ENCODE measurements at places on chromosomes 3 and 15. TPM values are rescaled to one million over a fixed set of nuclear protein-coding genes. Genes with fewer than 3 reads are reported as not detected.
A peak's percentile ranks its signal among the peaks of the same experiment; 100 is the strongest.

The SNURF gene
- 23.3 TPM for total RNA-seq

The GHSR gene
- not detected for total RNA-seq

The MAP1A gene
- 7.8 TPM for total RNA-seq

DNA sequence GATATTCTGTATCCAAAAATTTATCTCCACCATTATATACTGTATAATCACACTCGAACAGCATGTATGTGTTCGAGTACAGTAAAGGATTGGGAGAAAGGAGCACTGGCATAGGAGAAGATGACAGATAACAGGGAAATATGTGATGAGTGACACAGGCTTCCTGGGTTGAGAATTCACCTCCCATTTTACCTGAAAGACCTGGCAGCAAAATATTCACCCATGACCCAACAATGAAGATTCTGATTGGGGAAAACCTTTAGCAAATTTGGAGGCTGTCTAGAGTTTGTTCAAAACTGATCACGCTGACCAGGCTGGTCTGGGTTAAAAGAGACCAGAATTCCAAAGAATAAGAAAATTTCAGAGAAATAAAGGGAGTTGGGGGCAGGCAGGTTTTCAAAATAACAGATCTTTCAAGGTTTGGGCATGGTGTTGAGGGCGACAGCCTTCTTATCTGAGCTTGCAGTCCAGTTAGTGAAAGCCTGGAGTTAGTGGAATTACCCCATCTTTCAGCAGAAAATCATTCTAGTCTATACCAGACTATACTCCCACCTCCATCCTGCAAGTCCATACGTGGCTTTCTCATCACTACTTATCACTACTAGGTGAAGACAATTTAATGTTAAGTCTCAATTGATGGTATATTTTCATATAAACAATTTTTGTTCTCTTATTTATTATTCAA, 42.8 kb upstream of the RSL24D1 start:
- no peak overlapping the region for H3K4me3 ChIP-seq
- DNase-seq, result no peak
- peaks cover 49% of the 10 kb centered on the region for H3K36me3 ChIP-seq
- peaks cover 86% of the 10 kb centered on the region for H3K4me1 ChIP-seq

DNA sequence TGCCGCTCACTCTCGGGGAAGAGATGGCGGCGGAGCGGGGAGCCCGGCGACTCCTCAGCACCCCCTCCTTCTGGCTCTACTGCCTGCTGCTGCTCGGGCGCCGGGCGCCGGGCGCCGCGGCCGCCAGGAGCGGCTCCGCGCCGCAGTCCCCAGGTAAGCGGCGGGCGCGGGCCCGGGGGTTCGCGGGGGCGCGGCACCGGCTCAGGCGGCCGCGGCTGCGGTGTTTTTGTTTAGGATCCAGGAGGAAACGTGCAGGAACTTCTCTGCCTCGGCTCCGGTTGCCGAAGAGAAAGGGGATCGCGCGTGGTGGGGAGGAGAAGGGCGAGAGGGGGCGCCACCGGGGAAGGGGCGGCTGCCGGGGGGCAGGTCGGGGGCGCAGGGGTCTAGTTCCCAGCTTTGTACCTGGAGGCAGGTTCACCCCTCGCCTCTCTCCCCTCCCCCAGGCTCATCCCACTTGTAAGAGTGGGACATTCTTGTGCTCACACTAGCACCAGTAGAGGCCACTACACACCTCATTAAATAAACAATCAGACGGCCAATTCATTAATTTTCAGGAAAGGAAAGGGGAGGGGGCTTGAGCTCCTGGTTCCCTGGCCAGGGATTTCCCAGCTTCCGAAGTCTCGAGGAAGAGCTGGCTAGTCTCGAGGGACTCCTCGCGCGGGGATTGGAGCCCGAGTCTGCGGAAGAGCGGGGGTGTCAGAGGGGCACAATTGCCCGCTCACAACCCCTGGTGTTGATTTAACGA, 562 bp downstream of the NEO1 start:
- H3K4me3 ChIP-seq, result peak overlapping the region; percentile 74
- peaks cover 12% of the 10 kb centered on the region for H3K4me1 ChIP-seq
- no peaks in the 10 kb centered on the region for H3K36me3 ChIP-seq

DNA sequence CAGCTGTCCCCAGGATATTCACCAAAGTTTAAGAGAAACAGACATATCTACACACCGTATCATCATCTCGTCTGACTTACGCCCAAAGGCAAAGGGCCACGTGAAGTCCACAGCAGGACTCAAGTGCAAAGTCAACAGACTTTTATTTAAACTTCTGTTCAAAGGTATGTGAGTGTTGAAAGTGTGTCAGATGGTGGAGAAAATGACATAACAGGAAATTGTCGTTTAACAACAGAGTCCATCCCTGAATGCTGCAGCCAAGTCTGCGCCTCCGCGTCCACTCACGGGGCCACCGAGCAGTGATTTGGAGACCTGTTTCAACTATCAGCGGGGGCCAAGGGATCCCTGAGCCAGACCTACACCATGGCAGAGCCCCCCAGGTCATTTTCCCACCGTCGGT, 165.6 kb downstream of the XXYLT1 start:
- no peak overlapping the region for H3K4me3 ChIP-seq
- peaks cover 16% of the 10 kb centered on the region for H3K4me1 ChIP-seq
- no peak overlapping the region for H3K27ac ChIP-seq
- no peaks in the 10 kb centered on the region for H3K27me3 ChIP-seq

DNA sequence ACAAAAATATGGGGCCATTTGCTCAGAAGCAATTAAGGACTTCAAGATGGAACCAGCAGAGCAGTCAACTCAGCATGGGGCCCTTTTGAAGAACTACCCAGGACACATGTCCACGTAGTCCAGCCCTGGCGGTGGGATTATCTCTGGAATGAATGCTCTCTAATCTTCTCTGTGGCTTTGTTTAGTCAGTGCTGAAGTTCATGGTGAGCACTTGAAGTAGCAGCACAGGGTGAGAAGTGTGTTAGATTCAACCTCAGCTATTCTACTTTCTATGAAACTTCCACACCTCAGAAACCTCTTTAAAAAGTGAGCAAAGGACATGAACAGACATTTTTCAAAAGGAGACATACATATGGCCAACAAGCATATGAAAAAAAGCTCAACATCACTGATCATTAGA, 74.4 kb downstream of the THRB start:
- DNase-seq, result no peak
- no peak overlapping the region for H3K27ac ChIP-seq
- no peaks in the 10 kb centered on the region for H3K36me3 ChIP-seq
- no peaks in the 10 kb centered on the region for H3K4me1 ChIP-seq

DNA sequence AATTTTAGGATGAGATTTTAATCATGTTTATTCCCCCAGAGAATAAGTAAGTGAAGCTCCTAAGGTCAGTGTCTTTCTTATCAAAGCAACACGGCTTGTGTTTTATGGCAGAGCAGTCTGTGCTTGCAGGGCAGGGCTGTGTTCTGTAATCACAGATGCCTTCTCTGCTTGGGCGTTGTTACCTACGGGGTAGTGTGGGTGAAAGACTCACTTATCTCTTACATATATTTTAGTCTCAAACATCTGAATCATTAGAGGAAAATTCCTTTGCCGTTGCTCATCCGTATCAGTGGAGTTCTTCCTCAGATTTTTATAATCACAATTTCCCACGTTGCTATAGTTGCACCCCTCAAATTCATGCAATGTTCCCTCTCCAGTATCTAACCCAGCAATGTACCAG, 271.7 kb upstream of the MEIS2 start:
- DNase-seq, result no peak
- no peaks in the 10 kb centered on the region for H3K4me1 ChIP-seq
- no peaks in the 10 kb centered on the region for H3K27me3 ChIP-seq
- H3K4me3 ChIP-seq, result no peak overlapping the region

- no peak overlapping the region for H3K27ac ChIP-seq
- H3K4me1 ChIP-seq, result no peaks in the 10 kb centered on the region
- no peaks in the 10 kb centered on the region for H3K27me3 ChIP-seq
- H3K4me3 ChIP-seq, result no peak overlapping the region
- no peak for DNase-seq
Measured at GRCh38 chr3:175486255-175486654, 627.1 kb downstream of the NAALADL2 start.

DNA sequence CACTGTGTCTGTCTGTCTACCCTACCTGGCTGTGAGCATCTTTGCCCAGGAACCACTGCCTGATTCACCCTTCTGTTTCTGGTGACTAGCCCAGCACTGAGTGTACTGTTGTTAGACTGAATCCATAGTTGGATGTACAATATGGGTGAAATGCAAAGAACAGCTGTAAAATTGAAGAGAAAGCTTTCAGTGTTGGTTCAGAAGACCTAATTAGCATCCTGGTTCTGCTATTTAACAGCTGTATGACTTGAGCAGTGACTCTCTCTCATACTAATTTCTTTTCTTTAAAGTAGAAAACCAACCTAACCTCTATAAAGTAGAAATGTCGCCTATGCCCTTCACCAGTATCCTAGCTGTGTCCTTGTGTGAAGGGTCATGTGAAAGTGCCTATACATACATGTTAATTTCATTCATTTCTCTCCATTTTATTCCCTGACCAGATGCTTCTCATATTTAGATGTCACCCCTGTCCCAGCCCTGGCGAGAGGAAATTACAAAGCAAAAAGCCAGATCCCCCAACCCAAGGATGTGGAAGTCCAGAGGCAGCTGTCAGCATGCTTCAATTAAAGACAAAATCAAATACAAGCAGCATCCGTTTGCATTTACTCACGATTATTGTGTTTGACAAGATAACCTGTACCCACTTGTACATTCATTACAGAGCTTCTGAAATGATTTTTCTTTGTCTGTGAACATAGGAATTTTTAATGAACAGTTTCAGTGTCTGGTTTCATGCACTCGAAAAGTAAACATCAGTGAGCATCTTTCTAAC, 305.7 kb upstream of the ICE2 start:
- no peaks in the 10 kb centered on the region for H3K27me3 ChIP-seq
- H3K27ac ChIP-seq, result no peak overlapping the region
- H3K4me3 ChIP-seq, result no peak overlapping the region
- no peak for DNase-seq
- no peaks in the 10 kb centered on the region for H3K36me3 ChIP-seq
- H3K4me1 ChIP-seq, result peaks cover 22% of the 10 kb centered on the region

DNA sequence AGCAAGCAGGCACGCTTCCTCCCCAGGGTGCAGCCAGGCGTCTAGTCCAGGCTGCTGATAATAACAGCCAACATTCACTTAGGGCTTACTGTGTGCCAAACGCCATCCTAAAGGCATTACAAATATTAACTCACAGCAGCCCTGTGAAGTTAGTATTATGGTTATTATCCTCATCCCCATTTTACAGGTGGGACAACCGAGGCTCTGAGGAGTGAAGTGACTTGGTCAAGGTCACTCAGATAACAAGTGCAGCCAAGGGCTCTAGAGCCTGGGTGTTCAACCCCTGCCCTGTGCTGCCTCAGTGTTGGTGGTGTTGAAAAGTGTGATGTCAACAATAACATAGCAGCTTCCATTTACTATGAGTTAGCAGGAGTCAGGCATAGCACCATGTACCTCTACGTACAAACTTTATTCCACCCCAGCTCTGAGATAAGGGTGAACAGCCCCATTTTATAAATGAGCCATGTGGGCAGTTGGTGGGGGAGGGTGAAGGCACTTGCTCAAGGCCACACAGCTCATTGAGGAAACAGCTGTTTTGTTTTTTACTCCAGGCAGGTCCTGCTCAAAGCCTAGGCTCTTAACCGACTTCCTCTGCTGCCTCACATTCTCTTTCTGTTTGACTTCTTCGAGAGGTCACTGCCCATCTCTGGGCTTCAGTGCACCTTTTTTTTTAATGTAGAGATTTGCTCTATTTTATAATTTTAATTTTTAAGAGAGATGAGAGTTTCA, 24.0 kb upstream of the TRH start:
- peaks cover 2% of the 10 kb centered on the region for H3K27me3 ChIP-seq
- H3K4me3 ChIP-seq, result no peak overlapping the region
- no peak overlapping the region for H3K27ac ChIP-seq
- no peaks in the 10 kb centered on the region for H3K4me1 ChIP-seq

DNA sequence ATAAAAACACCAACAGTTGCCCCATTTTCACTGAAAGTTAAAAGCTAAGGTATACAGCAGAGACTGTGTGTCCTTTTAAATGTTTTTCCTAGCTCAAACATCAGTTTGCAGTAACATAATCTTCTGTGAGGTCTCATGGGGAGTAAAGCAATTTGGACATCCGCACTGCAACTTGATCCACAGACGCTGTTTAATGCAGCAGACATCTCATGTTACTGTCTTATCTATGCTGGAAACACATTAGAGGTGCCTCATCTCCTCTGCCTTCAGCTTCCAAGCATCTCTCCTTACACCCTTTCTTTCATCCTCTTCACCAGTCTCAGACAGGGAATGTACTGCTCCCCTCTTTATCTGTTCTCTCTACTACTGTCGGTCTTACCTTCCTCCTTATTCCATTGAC, 53.7 kb upstream of the ATP11B start:
- peaks cover 24% of the 10 kb centered on the region for H3K27me3 ChIP-seq
- H3K27ac ChIP-seq, result no peak overlapping the region
- DNase-seq, result no peak
- no peaks in the 10 kb centered on the region for H3K36me3 ChIP-seq

- H3K36me3 ChIP-seq, result peaks cover 63% of the 10 kb centered on the region
- peaks cover 59% of the 10 kb centered on the region for H3K4me1 ChIP-seq
- peak overlapping the region; percentile 53 for H3K27ac ChIP-seq
- DNase-seq, result no peak
- H3K4me3 ChIP-seq, result peak overlapping the region; percentile 29
- no peaks in the 10 kb centered on the region for H3K27me3 ChIP-seq
Measured at GRCh38 chr3:197953325-197953724, 3.3 kb downstream of the RPL35A start.

Measured in activated CD8-positive, alpha-beta memory T cell treated with anti-CD3 and anti-CD28 coated beads, Interleukin-2, amount 10 ng/mL, durations not matched to agents 7 days and 5 days (primary cell).